Activated CD4-positive, alpha-beta T cell treated with anti-CD3 and anti-CD28 coated beads, Interleukin-2, Interleukin-6, amounts not matched to agents 100 ng/mL and 50 ng/mL, durations not matched to agents 16 hours and 8 hours (primary cell): ENCODE measurements at places on chromosomes 1 and 21.

- DNase-seq = no peak
Measured at GRCh38 chr1:180916771-180917170, 4.1 kb downstream of the KIAA1614 start.

DNA sequence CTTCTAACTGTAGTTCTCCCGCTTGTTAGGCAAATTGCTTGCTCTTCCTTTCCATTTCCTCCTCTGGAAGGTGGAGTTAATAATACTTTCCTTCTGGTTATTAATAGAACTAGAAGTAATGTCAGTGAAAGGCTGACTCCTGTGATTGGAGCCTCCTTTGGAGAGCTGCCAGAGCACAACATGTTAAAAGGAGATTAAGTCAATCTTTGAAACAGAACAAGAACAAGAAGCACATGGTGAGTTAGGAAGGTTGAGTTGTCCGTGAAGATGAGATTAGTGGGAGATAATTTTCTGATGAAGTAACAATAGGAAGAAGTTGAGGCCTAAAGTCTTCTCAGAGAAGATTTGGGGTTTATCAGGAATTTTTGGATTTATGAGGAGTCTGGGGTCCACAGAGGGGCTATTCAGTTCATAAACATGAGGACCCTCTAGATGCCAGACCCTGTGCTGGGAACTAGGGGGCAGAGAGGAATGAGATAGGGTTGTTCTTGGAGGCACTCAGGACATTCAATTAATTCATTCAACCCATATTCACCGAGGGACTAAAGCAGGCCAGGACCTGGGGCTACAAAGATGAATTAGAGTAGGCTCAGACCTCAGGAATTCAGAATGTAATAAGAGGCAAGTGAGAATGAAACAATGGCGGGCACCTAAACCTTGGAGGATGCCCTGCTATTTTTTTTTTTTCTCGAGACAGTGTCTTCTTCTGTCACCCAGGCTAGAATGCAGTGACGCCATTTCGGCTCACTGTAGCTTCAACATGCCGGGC, 40.7 kb upstream of the DHCR24 start:
- DNase-seq = no peak

DNA sequence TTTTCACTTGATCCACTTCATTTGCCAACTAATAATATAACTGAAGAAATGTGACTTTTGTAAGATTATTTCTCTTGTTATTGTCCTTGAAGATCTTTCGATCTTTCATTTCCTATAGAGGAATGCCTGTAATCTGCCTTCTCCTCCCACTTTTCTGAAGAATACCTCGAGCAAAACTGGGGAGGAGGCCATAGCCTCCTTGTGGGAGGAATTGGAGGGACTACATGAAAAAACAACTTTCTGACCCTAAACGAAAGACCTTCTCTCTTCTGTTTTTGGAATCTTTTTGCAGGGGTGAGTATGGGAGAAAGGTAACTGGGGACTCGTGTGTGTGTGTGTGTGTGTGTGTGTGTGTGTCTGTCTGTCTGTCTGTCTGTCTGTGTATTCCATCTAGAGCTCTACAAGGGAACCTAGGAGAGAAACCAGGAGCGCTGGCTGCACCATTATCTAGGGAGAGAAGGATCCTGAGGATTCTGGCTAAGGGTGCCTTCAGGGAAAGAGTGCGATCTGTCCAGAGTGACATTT, 32.4 kb upstream of the MAB21L3 start:
- DNase-seq = no peak

DNA sequence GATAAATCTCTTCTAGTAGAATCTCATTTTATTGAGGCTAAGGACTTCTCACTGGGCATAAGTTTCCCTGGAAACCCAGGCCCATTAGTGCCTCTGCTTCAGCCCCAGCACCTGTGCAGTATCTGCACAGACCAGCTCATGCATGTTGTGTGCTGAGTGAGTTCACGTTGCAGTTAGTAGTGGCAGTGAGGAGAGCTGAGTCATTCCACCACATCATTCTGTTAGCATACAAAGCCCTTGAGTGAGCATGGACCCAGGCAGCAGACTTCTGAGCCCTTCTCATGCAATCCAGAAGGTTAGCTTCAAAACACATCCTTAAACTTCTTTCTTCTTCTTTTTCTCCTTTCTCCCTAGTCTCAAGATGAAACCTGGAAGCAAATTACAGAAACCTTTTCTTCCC, 45.8 kb upstream of the NTPCR start:
- DNase-seq = peak; percentile 70

DNA sequence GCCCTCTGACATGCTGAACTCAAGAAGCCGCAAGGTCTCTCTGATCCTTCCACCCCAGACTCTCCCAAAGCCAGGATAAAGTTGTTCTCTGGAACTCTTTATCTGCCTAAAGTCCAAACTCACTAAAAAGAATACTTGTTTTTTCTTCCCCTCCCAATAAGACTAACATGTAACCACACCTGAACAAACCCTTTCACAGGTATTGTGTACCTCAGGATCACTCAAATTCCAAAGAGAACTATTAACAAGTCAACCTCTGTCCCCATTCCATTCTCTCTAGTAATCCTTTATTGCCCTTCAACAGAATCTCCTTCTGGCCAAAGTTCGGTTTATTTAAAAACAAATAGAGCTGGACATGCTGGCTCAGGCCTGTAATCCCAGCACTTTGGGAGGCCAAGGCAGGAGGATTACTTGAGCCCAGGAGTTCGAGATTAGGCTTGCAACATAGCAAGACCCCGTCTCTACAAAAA, 4.1 kb upstream of the TOE1 start:
- no peak for DNase-seq

- DNase-seq = no peak
Measured at GRCh38 chr21:14987370-14988170, 77.2 kb downstream of the NRIP1 start.

DNA sequence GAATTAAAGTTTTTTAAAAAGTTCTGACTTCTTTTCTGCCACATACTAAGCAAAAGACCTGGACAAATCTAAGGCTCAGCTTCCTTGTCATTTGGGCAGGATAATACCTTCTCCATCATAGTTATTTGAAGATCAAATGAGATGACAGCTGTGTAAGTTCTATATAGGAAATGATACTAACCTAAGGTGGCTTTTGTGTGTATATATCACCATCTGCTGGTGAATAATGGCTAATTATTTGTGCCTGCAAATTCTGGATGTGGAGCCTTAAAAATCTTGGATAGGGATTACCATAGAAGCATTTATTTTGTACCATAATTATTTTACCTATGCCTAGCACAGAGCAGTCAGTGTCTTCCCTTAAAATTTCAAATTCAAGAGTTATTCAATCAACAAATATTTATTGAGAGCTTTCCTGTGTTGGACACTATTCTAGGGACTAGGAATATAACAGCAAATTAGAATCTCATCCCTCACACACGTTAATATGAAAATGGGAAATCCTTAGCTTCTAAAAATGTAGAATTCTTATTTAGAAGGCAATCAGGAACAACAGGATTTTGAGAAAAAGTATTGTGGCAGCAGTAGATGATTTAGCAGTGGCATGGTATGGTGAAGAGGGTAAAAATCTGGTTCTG, 89.8 kb downstream of the TMEM200B start:
- DNase-seq = peak; percentile 39

- no peak for DNase-seq
Measured at GRCh38 chr1:44648529-44649250, 25.6 kb downstream of the TMEM53 start.

GRCh38 chr21:14911351-14911750, 153.4 kb downstream of the NRIP1 start:
- no peak for DNase-seq
